Panc1 (cell line): ENCODE measurements at places on chromosomes 2 and 18.

DNA sequence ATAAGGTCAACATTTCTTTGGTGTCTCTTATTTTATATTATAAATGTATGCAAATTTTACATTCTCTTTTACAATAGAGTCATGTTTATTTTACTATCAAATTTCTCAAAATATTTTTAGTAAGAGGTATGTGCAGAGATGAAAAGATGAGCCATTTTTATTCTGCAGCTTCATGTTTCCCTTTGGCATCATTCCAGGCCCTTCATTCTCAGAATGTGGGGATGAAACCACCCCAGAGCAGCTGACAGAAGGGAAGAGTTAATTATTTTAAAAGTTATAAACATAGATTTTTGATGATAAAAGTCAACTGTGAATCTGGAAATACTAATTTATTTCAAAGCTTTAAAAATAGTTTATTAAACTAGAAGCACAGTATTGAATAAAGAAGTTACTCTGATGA is 12.8 kb upstream of the FSHR start:
- DNase-seq, result no peak

GRCh38 chr18:66872277-66872676 is 268.4 kb upstream of the CDH19 start:
- no peak for DNase-seq

GRCh38 chr2:61463769-61464475 is 7.0 kb downstream of the USP34 start:
- DNase-seq, result no peak

DNA sequence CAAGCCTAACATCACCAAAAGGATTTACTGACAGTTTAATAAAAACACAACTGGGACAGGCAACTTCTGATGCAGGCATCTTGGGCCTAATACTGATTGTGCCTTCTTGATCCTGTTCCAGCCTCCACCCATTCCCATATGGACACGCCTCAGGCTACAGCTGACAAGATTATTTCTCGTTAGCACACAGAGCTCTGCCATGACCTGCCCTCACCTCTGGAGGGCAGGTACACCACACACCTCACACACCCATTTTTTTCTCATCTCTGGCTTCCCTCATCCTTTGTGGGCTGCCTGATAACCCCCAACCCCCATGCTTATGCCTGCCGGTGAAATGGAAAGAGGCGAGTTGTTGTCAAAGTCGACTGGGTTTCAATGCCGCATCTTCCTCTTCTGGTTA is 147.0 kb downstream of the ANTXR1 start:
- no peak for DNase-seq

GRCh38 chr2:129212299-129212958 is 767.0 kb upstream of the RAB6C start:
- DNase-seq, result no peak

DNA sequence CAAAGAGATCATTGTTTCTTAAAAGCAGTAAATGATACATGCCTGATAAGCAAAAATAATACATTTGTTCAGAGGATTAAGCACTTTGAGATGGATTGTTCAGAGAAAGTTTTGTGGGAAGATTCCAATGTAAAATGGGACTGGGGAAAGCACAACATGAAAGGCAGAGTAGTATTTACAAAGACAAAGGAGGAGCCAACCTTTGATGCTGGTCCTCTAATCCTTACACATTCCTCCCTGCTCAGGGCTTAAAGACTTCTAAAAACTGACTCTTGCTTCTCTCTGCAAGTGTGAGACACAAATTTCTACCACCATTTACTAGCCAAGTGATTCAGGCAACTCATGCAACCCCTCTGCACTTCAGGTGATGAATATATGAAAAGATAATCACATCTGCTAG is 47.2 kb upstream of the REG3G start:
- no peak for DNase-seq

DNA sequence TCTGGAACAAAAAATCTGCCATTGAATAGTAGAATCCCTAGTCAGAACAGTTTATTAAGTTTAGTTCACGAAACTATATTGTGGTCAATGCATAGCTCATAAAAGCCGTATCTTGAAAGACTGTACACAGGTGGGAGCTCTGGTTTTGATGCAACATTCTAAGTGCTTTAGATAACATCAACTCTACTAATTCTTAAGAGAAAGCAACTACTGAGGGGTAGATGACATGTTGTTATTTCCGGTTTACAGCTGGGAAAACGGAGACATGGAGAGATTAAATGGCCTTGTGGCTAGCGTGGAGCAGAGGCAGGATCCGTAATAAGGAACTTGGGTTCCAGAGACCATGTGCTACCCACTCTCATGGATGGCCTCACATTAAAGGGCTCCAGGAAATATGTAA is 4.2 kb upstream of the ITGA6 start:
- no peak for DNase-seq

- DNase-seq, result no peak
These were observed 3.1 kb downstream of the STK39 start for GRCh38 chr2:168244318-168244717.
